ENCODE measurements at places on chromosomes 11 and 22. TPM values are rescaled to one million over a fixed set of nuclear protein-coding genes. Genes with fewer than 3 reads are reported as not detected.

GRCh38 chr11:123670081-123670480, 15.7 kb upstream of the SCN3B start:
- DNase-seq, result no peak

- DNase-seq, result no peak
Measured at GRCh38 chr11:47408598-47409439, 429 bp downstream of the SLC39A13 start.

DNA sequence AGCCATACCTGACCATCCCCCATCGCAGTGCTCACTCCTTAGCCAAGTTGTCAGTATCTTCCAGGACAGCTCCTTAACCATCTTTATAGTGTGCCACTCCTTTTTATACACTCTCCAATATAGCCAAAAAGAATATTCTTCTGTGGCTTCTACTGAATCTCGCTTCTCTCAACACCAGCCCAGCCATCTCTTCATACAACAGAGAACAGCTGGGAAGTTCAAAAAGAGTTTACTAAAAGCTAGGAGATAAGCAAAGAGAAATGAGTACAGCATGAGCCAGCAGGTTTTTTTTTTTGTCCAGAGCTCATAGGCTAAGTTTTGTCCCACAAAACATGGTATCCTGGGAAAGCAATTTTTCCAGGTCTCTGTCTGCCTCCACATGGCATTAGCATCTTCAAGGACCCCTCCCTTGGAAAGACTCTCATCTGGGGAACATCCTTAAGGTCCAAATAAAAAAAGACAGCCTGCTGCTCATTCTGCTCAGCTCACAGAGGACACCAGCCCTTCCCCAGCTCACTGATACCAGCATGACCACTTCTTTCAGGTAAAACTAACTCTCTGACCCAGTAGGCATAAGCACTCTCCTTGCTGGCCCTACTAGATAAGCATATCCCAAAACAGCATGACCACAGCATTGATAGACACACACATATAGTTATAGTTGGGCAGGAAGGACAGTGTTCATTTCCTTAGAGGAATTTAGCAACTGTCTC, 48.8 kb upstream of the YWHAH start:
- DNase-seq, result no peak

Gene CBX6
- total RNA-seq, result 27.4 TPM

Gene SMIM35
- total RNA-seq, result not detected

Data from omental fat pad (tissue), 4 donors.